H54 (cell line): ENCODE measurements at places on chromosomes 16 and 17.

GRCh38 chr17:75877752-75878173 is 618 bp downstream of the TRIM47 start:
- DNase-seq: no peak

- DNase-seq: peak; percentile 54
Observed at GRCh38 chr16:3443108-3444031, at the start of the genes NAA60 and ZNF597. Gene NAA60, plus strand, starts transcription at chr16:3443680. Its CDS starts 32,548 bp downstream, at chr16:3476228. Gene ZNF597, minus strand, starts transcription at chr16:3443504. Its CDS starts 351 bp downstream, at chr16:3443153.

DNA sequence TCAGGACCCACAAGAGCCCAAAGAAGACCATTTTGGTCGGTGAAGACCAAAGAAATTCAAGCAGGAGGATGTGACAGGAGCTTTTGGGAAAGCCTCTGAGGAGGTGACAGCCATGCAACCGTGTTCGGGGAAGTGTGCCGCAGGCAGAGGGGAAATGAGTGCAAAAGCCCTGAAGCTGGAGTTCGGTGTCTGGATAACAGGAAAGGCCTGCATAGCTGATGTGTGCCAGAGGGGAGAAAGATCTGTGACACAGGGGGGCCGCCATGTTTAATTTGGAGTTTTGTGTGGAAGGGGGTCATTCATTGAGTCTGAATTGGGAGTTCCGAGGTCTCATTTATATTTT is 870 bp upstream of the ZC3H7A start:
- DNase-seq: no peak

GRCh38 chr16:67528870-67529581 is 397 bp downstream of the RIPOR1 start:
- no peak for DNase-seq

DNA sequence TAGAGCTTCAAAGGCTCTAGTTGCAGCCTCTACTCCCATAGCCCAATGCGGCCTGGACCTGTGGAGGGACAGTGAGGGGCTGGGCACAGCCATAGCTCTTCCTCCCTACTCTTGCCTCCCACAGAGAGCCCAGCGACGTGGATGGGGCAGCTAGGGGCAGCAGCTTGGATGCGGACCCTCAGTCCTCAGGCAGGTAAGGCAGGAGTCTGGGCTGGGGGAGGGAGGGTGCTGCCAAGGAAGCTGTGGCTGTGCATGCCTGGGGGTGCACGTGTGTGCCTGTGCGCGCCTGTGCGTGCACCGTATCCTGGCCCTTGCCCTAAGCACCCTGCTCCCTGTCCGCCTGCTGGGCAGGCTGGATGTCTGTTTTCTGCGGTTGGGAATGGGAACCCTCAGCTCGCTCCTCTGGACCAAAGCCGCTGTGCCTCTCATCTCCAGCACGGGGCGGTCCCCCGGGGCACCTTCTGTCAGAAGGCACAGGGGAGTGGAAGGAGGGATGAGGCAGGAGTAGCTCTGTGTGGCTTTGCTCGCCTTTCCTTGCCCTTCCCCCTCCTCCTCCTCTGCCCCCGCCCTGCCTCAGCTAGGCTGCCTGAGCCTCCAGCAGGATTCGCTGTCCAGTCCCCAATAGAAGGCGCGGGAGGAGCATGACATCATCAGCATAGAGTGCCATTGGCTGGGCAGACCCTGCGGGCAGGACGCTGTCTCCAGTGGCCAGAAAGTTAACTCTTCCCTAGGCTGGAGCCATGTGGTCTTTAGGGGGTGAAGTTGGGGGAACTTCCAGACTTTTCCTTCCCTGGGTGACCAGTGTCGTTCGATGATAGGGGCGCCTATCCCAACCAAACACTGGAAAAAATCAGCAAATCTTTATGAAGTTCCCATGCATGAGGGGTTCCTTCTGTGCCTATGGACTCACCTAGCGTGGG is 797 bp downstream of the PRCD start:
- DNase-seq: peak; percentile 100

GRCh38 chr17:50945779-50946222 is 79.6 kb upstream of the TOB1 start:
- DNase-seq: no peak

DNA sequence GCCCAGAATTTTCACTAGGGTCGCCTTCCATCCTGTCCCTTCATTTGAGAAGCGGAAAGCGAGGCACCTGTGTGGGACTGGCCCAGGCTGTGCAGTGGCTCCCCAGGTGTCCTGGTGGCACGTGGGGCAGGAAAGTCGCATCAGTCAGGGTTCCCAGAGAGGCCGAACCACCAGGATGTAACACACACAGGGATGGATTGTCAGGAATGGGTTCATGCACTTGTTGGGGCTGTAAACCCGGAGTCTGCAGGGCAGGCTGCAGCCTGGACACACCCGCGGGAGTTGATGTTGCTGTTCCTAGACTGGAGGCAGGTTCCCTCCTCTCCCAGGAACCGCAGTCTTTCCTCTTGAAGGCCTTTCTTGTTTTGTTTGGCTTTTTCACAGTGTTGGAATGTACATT is 30.7 kb upstream of the RPTOR start:
- peak; percentile 55 for DNase-seq

GRCh38 chr16:82504836-82505235 is 121.9 kb upstream of the CDH13 start:
- DNase-seq: no peak

- DNase-seq: no peak
Observed at GRCh38 chr16:11395949-11396240, 50.6 kb downstream of the RMI2 start.

GRCh38 chr17:82339634-82340580 is 6.3 kb upstream of the SECTM1 start:
- no peak for DNase-seq

DNA sequence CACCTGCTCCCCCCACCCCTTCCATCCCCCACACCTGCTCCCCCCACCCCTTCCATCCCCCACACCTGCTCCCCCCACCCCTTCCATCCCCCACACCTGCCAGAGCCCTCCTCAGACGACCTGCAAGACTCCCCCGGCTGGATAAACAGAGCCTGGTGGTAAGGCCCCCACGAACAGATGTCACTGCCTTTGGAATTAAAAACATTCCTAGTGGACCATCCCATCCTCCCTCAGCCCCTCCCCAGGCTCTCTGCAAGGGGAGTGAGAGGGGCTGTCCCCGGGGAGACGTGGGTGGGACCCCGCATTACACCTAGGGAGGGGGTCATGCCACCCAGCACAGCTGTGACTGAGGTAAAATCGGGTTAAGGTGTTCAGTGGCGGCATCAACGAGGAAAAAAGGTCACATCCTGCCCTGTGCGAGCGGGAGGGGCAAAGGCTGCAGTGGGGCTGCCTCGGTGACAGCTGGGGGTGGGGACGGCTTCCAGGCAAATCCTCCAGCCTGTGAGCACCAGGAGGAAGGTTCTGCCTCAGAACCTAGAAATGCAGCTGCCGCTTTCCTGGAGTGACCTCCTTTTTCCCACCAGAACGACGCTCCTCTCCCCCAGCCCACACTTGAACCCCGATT is 38.7 kb downstream of the TIMM22 start:
- DNase-seq: no peak

GRCh38 chr16:64858076-64858475 is 263.8 kb downstream of the CDH11 start:
- DNase-seq: no peak

- DNase-seq: peak; percentile 11
Observed at GRCh38 chr17:35087731-35088355, 24.3 kb upstream of the RFFL start.

DNA sequence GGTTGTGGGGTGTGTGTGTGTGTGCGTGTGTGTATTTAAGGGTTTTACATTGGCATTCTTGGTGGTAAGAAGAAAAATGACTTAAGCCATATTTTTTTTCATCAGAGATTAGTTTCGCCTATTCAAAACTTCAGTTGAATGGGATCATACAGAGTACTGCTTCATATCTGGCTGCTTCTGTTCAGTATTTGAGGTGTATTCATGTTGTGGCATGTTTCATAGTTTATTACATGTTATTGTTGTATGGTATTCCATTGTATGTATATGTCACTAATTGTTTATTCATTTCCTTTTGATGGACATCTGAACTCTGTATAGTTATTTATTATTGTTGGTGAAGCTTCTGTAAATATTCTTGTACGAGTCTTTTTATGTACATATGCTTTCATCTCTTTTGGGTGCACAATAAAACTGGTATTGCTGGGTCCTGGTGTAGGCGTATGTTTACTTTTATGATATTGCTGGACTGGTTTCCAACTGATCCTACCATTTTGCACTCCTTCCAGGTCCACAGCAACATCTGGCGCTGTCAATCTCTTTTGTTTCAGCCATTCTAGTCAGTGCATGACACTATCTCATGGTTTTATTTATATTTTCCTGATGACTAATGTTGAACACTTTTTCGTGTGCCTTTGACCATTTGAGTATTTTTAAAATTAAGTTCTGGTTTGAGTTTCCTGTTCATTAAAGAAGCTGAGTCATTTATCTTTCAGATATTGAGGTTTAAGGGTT is 77.4 kb upstream of the MAF start:
- no peak for DNase-seq
